Activated T-cell treated with anti-CD3 and anti-CD28 coated beads for 48 hours (primary cell): ENCODE measurements at places on chromosomes 12 and 14.

DNA sequence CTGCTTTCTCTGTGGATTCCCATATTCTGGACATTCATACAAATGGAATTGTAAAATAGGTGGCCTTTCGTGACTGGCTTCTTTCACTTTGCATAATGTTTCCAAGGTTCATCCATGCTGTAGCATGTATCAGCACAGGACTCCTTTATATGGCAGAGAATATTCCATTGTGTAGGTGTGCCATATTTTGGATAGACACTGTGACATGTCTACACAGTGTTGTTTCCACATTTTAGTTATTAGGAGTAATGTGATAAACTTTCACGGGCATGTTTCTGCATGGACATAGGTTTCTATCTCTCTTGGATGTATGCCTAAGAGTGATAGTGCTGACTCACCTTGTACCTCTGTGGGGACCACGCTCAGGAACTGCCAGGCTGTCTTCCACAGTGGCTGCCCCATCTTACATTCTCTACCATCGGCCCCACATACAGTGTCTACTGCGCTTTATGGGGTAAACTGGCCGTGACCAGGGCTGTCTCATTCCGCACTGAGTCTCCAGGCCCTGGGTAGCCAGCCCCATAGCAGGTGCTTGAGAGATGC, 7.1 kb upstream of the KRT84 start:
- no peak for DNase-seq

DNA sequence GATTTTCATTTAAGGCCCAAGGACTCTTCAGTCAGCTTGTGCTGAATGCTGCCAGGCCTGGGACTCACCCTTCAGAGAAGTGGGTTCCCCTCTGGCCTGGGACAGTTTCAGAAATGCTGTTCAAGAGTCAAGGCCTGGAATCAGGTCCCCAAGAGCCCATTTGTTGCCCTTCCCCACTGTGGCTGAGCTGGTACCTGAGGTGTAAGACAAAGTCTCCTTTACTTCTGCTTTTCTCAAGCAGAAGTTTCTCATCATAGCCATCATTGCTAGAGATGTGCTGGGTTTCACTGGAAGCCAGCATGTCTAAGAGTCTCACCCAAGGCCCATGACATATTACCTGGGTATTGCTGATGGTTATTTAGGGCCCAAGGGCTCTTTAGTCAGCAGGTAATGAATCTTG, 8.9 kb downstream of the FANCM start:
- DNase-seq: no peak

DNA sequence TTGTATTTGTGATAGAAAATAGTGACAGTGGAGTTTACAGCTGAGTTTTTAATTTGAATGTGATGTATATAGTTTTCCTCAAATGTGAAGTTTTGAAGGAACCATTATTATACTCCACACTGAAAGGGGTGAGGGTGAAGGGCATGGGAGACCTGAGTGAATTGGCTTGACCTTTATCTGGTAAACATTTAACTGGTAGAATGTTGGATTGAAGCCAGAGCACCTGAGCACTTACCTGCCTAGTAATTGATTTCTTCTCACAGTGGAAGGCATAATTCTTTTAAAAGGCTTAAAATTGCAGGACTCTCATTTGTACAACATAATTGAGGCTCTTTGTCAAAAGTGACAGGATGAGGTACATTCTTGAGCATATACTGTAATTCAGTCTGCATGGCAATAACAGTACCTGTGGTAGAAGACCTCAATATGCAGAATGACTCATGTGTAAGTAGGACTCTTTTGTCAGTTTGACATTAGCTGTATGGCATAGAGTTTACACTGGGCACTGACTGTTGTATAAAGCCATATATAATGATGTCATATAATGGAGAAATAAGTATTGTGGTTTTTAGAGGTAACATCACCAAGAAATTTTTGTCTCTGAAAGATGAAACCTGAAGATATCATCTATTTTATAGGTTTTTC, 309.6 kb downstream of the TMTC2 start:
- no peak for DNase-seq

GRCh38 chr14:89620436-89620835, 203.4 kb upstream of the FOXN3 start:
- DNase-seq: no peak

- no peak for DNase-seq
Observed at GRCh38 chr12:93657071-93657470, 20.1 kb upstream of the CRADD start.
